Bladder microvascular endothelial cell (primary cell): ENCODE measurements at places on chromosomes 7 and 10. TPM values are rescaled to one million over a fixed set of nuclear protein-coding genes. Genes with fewer than 3 reads are reported as not detected.

Gene ACSL5
- total RNA-seq: 35.8 and 58.8 TPM in 2 replicates

Gene ASIC3
- 0.16 and 0.44 TPM in 2 replicates for total RNA-seq

Gene BRAT1
- 20.6 and 22.0 TPM in 2 replicates for total RNA-seq

Gene C10orf67
- not detected in 2 replicates for total RNA-seq
